Natural killer cell treated with Interleukin-12 subunit alpha and Interleukin-12 subunit beta and Interleukin-15 and Interleukin-18, amount 100 ng/mL, for 72 hours (primary cell): ENCODE measurements at places on chromosomes 11 and 22.

DNA sequence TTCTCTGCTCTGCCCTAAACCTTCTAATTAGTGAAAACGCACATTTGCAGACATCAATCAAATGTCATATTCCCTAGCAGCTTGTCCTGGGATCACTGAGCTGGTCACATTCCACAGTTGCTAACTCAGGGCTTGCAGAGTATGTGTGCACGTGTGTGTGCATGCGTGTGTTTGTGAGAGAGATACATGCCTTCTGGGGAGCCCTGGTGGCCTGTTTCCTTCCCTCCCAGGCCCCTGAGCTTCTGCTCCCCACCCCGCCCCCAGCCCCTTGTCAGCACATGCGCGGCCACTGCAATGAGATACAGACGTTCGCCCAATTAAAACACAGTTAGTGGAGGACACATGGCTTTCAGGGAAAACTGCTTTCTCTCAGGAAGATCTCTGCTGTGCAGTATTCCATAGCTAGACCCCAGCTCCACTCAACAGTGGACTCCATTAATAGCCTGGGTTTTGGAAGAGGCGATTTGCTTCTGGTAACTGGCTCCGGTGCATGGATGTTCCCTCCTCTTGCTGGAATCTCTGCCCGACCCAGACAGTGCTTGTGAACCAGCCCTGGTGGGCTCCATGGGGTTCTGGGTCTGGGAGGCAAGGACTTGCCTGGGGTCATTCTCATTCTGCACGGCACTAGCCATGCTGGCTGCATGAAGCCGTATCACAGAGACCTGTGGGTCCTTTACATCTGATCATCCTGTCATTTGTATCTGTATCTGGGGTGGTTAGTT lies 17.7 kb downstream of the LRP5 start:
- DNase-seq = no peak

DNA sequence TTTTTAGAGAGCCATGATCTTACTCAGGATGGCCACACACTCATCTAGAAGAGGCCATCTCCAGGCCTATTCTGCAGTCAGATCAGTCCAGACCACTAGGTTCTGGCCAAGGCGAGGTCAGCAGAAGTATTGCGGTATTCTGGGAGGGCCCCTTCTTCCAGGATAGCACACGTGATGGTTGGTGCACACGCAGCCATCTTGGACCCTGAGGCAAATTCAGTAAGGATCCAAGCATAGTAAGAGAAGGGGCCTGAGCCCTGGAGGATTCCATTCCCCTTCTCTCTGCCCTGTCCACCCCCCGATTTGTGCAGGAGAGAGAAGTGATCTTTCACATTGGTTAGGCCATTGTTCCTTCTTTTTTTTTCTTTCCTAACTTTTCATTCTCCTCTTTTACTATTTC lies 957.9 kb downstream of the BRD1 start:
- no peak for DNase-seq

GRCh38 chr11:1390569-1391164 lies 933 bp downstream of the BRSK2 start:
- no peak for DNase-seq

- DNase-seq = no peak
Observed at GRCh38 chr11:119144825-119145486, 3.9 kb upstream of the ABCG4 start.
